ENCODE measurements at places on chromosomes 1 and 21.

DNA sequence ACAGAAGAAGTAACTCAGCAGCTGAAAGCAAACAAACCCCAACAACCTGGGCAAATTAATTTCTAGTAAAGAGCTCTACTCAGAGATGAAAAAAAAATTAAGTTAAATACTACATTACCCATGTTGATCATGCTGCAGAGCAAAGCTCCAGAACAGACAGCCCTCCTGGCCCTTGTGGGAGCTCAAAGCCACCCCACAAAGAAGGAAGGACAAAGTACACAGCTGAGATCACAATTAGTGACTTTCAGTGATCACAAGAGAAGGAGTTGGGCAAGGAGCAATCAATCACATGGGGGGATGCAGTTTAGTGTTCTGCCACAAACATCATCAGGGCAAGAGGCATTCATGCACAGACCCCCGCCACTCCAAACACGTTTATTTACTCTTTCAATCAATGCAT, 114.2 kb downstream of the DAB1 start:
- no peak for DNase-seq

- DNase-seq: no peak
These were observed 23.4 kb downstream of the SLAMF6 start for GRCh38 chr1:160499631-160500030.

GRCh38 chr1:9473032-9473807, 66.0 kb upstream of the SLC25A33 start:
- no peak for DNase-seq

DNA sequence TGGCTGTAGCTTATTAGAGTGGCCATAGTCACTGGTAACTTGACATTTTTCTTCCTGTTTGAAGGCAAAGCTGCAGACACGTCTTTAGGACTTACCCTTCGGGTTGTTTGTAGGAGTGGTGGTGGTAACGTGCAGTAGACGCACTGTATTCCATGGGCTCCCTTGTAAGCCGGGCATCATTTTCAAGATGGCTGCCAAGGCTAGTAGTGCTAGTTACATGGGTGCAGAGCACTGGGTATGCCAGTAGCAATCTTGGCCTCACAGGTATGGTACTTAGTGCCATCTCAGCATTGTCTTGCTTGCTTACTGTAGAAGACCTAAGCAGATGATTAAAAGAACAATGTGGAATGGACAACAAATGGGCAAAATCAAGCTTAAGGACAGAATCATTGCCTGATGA, 1.9 kb downstream of the YBX1 start:
- DNase-seq: peak; percentile 50

- DNase-seq: no peak
These were observed 61.1 kb upstream of the SERBP1 start for GRCh38 chr1:67491280-67491679.

DNA sequence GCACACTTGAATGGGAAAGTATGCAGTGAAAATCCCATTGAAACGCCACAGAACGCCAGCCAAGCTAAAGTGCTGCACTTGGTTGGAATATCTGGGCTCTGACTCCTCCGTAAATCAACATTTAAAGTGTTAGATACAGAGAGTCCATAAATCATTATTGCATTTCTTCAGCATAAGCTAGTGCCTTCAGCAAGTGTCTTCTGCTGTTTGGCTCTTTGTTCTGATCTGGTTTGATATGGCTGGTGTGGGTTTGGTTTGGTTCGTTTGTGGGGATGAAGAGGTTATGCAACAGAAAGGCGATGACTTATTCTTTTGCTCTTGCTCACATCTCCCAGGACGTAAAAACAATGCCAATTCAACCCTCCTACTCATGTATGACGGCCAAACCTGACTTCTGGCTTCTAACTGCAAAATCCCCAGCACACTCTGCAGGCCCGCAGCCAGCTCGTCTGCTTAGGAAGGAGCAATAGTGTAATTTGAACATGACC, 121.8 kb upstream of the ERG start:
- DNase-seq: no peak

DNA sequence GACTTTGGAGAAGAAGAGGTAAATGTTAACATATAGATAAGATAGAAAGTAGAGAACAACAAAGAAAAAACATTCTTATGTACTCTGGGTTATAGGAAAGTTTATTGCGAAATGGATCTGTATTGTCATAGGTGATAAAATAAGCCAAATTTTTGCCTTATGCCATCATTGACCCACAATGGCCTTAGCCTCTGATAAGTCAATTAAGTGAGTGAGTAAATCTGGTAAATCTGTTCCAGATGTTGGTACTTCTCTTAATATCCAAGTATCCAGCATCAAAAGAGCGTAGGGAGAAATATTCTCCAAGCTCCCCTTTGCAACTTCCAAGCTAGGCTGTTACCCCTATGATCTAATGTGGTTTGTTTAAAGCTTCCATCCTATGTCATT, 38.3 kb upstream of the CLCA4 start:
- DNase-seq: no peak

- DNase-seq: no peak
These were observed 4.0 kb downstream of the SHISAL2A start for GRCh38 chr1:52636721-52637695.

DNA sequence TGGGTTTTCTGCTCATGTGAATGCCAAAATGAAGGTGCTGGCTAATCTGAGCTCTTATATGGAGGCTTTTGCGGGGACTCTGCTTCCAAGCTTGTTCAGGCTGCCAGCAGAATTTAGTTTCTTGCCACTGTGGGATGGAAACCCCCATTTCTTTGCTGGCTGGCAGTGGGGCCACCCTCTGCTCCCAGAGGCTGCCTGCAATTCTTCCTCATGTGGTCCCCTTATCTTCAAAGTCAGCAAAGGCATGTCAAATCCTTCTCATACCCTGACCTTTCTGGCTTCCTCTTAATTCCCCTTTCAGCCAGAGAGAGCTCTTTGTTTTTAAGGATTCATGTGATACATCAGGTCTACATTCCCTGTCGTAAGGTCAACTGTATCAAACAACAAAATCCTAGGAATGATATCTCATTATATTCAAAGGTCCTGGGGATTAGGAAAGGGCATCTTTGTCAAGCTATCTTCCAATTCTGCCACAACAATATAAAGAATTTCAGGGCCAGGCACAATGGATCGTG, 5.2 kb upstream of the GPR161 start:
- no peak for DNase-seq

DNA sequence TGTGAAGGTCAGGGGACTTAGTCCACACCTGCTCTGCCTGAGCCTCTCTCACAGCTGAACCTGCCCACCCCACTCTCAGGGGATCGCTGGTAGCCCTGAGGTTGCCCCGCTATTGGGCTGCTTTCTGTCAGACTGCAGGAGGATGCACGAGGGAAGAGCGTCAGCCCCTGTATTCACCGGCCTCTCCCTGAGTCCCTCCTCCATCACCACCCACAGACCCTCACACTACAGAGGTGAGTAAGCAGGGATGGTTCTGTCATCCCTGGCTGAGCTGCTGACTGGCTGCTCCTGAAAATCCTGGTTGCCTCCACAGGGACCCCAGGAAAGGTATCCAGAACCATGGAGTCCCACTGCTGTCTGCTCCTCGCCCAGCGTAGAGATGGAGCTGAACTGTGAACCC, 118.7 kb downstream of the SYT2 start:
- DNase-seq: no peak

DNA sequence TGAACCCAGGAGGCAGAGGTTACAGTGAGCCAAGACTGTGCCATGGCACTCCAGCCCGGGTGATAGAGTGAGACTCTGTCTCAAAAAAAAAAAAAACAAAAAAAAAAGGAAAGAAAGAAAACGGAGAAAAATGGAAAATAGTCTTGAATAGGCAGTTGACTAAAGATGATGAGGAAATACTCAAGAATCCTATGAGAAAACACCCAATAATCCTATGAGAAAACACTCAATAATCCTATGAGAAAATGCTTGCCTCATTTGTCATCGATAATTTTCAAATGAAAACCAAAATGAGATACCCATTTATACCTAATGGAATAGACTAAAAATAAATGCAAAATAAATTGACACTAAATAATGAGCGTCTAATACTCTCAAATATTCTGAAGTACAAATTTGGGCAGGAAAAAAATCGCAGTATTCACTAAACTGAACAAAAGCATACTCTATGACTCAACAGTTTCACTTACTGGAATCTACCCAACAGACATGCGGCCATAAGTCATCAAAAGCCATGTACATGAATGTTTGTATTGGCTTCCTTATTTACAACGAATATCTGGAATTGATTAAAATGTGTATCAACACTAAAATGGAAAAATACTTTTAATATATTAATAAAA, 733.9 kb upstream of the CHRM3 start:
- no peak for DNase-seq

GRCh38 chr1:202268032-202268431, 73.7 kb downstream of the UBE2T start:
- DNase-seq: no peak

DNA sequence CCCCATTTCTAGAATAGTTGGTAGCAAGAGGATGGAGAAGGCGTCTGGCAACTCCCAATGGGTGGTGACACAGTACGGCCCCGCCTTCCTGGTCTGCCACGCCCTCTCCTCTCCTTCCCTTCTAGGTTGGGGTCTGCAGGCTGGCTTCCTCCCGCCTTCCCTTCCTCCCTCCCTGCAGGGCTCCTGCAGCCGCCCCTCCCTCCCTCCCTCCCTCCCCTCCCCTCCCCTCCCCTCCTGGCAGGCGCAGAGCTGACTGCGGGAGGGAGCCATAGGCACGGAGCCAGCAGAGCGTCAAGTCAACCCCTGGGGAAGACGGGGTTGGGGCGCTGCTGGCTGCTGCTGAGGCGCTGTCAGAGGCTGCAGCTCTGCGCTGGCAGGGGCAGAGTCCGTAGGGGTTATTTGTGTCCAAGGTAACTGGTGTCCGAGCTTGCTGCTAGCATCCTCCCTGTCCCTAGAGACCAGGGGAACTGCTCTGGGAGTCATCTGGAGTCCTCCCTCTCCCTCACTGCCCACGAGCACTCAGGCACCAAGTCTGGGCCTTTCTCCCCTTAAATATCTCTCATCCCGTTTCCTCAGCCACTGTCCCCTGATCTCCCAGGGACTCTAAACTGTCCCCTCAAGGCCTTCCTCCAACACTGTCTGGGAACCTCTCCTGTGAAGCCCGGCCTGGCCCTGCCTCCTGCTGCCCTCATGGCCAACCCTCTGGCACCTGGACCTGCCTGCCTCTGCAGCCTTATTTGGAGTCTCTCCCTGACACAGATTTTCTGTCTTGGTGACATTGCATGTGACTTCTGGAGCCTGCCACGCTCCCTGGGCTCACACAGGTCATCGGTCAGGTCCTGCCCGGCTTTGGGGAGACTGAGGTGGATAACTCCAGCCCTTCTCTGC, 57.4 kb upstream of the ACOT11 start:
- peak; percentile 60 for DNase-seq

DNA sequence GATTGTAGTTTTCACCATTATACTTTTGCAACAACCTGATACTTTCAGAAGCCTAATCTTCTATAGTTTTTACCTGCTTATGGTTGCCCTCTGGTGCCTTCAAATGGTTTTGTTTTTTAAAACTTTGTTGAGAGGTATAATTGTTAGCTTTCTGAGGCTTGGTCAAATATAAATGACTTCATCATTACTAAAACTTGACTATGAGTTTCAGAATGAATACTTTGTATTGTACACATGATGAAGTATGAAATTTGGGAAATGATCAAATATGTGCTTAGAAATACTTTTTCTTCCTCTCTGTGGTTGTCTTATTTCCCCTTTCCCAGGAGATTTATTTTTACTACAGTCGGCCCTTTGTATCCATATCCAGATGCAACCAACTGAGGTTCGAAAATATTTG, 151.8 kb upstream of the B3GALT2 start:
- DNase-seq: no peak

DNA sequence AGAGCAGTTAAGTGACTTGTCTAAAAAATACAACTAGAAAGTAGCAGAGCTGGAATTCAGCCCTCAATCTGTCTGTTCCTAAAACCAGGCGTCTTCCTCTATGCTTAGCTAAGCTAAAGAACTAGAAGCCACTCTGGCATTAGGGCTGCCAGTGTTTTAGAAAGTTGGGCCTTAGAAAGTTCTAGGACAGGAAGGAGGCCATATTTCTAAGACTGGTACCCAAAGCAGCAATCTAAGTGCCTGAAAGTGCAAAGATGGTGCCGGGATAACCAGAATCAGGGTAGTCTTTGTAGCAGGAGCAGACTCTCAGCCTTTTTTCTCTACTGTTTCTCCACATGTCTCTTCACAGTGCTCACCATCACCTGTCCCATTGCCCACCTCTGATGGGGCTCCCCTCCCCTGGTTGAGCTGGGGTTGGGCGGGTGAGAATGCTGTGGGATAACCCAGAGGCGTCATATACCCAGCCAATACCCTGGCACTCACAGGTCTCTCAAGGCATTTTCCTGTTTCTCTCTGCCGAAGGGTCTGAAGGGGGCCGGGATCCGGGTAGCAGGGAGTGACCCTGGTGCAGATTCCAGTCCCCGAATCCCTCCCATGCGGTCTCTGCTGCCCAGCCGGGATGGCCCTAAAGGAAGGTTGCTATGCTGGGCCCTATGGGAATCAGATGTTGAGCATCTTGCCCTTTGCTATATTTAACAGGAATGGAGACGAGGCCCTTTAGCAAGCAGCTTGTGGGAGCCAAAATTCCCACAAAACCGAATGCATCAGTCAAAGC, 1.1 kb upstream of the RCSD1 start:
- no peak for DNase-seq

DNA sequence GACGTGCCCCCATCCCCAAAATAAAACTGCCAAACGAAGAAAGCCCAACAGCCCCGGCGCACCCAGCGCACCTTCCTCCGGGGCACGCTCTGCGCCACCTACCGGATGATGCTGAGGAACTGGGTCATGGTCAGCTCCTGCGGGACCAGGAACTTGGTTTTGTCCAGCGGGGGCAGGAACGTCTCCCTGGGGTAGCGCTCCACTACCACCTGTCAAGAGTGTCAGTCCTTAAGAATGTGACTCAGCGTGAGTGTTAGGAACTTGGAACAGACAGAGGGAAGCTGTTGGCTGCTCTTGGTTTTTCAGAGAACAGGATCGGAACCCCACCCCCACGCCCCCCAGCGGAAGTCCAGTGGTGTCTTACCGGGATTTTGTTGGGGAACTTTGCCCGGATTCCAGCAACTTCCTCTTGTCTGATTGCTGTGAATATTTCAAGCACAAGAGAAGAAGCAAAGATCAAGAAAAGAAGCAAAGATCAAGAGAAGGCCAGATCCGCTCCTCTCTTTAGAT, 431 bp downstream of the MAP1LC3C start:
- DNase-seq: peak; percentile 69

GRCh38 chr1:145977486-145978470, 13.3 kb downstream of the POLR3GL start:
- DNase-seq: peak; percentile 84

DNA sequence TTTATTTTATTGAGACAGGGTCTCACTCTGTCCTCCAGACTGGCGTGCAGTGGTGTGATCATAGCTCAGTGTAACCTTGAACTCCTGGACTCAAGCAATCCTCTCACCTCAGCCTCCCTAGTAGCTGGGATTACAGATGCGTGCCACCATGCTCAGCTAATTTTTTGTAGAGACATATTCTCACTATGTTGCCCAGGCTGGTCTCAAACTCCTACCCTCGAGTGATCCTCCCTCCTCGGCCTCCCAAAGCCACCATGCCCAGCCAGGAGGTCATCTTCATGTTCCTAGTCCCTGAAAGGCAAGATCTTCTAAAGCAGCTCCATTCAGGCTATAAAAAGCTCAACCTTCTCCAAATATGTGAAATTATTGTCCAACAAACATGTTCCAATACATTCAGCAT, 53.9 kb downstream of the TOR1AIP2 start:
- no peak for DNase-seq

- no peak for DNase-seq
These were observed 17.2 kb downstream of the CC2D1B start for GRCh38 chr1:52348704-52349300.

Measured in NCI-H2227 treated with DMSO at 0.1 percent for 48 hours (cell line).